ENCODE measurements at places on chromosomes 16 and 17. TPM values are rescaled to one million over a fixed set of nuclear protein-coding genes. Genes with fewer than 3 reads are reported as not detected.

The G6PC1 gene
- not detected for total RNA-seq

- no peak overlapping the region for H3K27ac ChIP-seq
- H3K27me3 ChIP-seq: no peaks in the 10 kb centered on the region
- no peaks in the 10 kb centered on the region for H3K36me3 ChIP-seq
- no peaks in the 10 kb centered on the region for H3K4me1 ChIP-seq
- DNase-seq: no peak
These were observed 143.2 kb upstream of the ASIC2 start for GRCh38 chr17:33436321-33436720.

DNA sequence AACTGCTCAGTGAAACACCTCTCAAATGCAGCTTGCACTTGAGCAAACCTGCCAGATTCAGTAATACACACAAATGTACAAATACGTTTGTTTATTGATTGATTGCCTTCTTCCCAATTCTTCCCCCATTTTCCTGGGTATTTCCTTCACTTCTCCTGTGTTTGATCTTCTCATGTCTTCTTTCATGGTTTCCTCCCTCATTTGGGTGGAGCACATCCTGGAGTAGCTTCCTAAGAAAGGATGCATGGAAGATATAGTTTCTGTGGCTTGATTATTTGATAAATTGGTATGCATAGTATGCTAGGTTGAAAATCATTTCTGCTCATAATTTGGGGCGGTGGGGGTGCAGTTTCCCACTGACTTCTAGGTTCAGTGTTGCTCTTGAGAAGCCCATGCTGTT lies 28.8 kb downstream of the JPH3 start:
- no peak overlapping the region for H3K27ac ChIP-seq
- H3K4me1 ChIP-seq: peaks cover 14% of the 10 kb centered on the region
- H3K36me3 ChIP-seq: peaks cover 19% of the 10 kb centered on the region
- DNase-seq: no peak

DNA sequence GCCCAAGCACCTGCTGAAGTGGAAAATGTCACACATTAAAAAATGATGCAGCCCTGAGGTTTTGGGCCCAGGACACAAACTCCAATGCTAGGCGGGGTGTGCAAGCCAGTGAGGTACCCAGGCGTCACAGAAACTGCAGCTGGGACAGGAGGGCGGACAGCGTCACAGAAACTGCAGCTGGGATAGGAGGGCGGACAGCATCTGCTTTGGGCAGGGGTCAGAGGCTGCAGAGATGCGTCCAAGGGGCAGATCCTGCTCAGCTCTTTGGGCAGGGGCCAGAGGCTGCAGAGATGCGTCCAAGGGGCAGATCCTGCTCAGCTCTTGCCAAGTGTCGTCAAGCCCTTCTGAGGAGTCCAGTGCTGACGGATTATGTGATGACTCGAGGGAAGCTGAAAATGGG lies 43.9 kb upstream of the RCVRN start:
- no peak for DNase-seq
- peaks cover 11% of the 10 kb centered on the region for H3K36me3 ChIP-seq
- H3K4me1 ChIP-seq: no peaks in the 10 kb centered on the region
- H3K27ac ChIP-seq: no peak overlapping the region

GRCh38 chr16:89693931-89694783 lies 7.3 kb downstream of the SPATA2L start:
- peaks cover 14% of the 10 kb centered on the region for H3K4me1 ChIP-seq
- DNase-seq: no peak
- peaks cover 90% of the 10 kb centered on the region for H3K36me3 ChIP-seq
- no peak overlapping the region for H3K4me3 ChIP-seq
